ENCODE measurements at places on chromosomes 3 and 15.

- DNase-seq: no peak
Measured at GRCh38 chr3:38828681-38829080, 12.7 kb upstream of the SCN10A start.

- no peak for DNase-seq
Measured at GRCh38 chr3:127762077-127762786, 60.1 kb downstream of the MGLL start.

DNA sequence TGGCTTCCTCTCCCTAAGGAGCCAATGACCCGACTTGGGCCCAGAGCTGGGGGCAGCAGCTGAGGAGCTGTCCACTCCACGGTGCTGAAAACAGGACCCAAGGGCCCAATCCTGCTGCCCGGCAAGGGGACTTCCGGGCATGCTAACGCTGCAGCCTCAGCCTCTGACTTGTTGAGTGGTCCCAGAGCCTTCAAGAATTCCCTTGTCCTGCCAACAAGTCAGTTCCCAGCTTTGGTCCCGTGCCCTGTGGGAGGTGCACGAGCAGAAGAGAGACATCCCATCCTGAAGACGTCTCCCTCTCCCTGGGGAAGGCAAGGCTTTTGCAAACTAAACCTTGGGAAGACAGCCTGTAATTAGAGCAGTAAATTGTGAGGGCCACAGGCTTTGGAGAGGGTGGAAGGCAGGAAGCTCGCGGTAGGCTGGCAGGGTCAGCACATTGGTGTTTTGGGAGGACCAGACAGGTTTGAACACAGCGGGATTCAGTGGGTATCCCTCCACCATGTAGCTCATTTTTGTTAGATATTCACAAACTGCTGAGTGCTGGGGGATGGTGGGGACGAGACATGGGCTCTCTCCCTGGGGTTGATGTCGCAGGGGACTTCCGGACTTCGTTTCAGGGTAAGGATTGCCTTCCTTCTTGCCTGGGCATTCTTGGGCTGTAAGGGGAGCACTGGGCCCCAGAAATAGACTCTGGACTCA lies 29.8 kb upstream of the PRR23E start:
- DNase-seq: peak; percentile 82

DNA sequence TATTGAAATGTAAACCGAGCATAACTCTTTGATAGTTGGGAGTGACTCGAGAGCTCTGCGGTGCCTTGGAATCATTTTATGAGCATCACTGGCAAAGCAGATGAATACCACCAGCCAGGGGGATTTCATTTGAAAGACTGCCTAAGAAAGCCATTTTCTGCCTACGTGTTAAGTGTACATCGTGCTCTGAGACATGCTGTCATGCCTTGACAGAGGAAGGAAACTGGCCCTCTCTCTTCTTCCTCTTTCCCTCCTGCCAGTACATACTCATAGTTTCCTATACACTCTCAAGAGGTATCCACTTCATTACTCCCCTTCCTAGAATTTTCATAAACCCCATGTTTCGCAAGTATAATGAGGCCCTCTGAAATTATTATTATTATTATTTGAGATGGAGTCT lies 8.8 kb downstream of the BCL2A1 start:
- no peak for DNase-seq

DNA sequence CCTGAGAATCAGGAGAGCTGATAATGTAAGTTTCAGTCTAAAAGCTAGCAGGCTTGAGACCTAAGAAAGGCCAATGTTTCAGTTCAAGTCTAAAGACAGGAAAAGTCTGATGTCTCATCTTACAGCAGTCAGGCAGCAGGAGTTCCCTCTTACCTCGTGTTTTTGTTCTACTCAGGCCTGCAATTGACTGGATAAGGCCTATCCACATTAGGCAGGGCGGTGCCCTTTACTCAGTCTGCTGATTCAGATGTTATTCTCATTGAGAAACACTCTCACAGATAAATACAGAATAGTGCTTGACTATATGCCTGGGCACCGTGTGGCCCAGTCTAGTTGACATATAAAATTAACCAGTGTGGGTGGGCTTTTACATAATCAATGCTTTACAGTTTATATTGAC lies 122.4 kb downstream of the NR1D2 start:
- DNase-seq: no peak

DNA sequence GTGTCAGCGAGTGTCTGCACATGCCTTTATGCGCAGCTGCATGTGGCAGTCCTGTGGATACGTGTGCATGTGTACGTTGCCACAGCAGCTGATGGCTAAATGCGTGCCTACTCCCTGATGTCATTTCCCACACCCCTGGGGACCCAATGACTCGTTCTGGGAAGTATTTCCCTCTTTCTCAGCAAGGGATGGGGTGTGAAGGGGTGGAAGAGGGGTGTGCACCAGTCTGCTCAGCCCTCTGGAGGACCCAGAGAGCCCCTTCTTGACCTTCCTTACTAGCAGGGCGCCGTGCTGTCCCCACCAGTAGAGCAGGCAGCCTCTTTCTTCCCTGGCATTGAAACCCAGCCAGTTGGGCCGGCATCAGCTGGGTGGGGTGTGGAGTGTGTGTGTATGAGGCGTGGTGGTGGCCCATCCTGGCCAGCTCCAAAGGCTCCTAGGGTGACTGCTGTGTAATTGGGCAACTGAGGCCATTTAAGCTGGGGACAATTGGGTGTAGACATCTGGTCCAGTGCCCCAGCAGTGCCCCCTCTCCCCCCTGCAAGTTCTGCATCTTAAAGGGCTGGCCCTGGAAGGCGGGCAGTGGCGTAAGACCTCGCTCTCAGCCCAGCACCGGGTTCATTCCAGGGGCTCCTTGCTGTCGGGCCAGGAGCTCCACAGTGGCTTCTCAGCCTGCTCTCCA lies 19.2 kb downstream of the SNX33 start:
- DNase-seq: no peak

GRCh38 chr15:69388260-69388705 lies 25.9 kb upstream of the KIF23 start:
- DNase-seq: no peak

- no peak for DNase-seq
Measured at GRCh38 chr15:38058596-38059075, 124.2 kb downstream of the TMCO5A start.

DNA sequence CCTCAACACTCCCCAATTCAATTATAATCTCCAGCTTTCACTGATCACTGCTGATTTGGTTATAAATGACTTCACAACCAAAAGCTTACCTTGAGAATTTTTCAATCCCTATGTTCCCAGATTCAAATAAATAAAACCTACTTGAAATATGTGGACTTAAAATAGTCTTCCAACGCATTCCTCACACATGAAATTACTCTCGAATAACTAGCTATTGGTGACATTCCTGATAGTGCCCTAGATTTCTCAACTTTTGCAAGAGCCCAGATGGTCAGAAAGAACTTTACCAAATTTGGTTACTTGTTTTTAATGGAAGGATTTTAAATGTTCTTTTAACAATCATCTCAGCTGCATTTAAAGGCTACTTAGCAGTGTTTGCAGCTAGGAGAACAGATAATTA lies 605.5 kb downstream of the FHIT start:
- no peak for DNase-seq

- DNase-seq: no peak
Measured at GRCh38 chr3:126935756-126936509, 47.0 kb upstream of the PLXNA1 start.

DNA sequence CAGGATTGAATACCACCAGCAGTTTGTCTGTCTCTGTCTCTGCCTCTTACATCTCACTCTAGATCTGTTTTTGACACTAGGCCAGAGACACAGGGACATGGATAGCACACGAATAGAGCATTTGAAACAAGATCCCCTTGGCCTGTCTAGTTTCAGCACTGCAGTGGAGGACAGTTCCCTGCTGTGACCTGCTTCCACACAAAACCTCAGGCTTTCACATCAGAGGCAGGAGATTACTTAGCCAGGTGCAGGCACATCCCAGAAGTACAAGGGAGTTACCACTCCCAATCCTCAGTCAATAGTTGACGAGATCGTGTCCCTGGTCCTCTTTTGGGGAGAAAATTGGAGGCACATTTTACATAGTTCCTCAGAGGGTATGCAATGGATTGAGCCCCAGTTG lies 34.0 kb upstream of the CCK start:
- no peak for DNase-seq

DNA sequence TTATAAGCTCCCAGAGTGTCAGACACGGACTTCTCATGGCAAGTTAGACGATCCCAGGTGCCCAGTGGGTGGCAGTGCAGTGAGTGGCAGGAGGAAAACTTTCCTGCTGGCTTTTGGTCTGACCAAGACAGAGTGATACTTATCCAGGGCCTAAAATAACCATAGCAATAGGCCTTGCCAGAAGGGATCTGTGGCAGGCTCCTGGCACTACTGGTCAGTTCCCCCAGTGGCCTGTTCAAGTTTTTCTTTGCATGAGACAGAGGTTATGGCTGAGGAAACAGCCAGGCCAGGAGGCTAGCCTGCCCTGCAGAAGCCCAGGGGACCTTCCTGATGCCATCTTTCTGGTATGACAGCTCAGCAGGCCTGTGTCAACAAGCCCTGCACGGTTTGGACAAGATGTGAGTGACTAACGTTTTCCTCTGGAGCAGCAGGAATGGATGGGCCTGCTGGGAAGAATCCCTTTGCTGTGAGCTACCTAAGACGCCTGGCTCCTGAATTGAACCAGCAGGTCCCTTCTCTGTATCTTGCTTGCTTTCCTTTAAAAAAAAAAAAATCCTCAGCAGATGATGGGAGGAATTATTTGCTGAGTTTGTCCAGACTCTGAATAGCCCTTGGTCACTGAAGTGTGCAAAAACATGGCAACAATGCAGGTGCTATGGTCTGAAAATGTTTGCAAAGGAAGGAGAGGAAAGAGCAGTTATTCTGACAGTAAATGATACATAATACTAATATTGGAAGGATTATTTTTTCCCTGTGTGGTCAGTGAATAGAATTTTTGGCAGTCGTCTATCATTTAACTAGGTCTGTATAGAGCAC lies 18.0 kb downstream of the SCG5 start:
- DNase-seq: no peak

GRCh38 chr3:126941721-126942270 lies 41.1 kb upstream of the PLXNA1 start:
- no peak for DNase-seq

DNA sequence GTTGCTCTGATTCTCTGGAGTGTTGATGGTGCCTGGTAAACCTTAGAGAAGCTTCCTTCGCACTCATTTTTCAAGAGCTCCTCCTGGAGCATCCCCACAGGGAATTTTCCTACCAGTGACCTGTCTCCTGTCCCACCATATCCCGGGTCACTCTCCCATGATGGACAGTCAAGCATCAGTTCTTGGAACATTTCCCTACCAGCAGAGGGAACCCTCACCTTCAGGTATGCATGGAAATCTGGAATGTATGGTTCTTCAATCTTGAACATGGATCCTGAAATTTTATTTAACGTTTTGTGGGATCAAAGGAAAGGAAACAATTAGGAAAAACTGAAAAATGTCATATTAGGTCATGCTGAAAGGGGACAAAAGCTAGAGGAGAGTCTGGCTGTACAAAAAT lies 153.8 kb downstream of the SPATA16 start:
- peak; percentile 50 for DNase-seq

DNA sequence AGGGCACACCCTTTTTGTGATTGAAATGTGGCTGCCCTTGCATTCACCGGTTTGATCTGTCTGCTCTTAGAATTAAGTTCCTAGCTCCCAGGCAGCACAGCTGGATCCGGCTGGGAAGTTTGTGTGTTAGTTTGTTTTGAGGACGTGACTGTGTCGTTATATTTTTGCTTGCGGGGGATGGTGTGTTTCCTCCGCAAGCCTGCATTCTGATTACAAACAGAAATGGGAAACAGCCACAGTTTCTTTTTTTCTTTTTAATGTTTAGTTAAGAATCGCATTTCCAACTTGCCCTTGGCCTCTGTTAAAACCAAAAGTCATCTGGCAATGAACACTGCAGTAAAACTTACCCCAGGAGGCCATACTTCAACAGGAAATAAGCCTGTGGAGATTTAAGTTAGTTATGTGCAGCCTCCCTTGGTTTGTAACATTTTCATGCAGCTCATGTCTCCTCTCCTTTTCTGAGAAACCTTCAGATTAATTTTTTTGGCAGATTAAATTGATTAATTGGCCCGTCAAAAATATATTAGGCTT lies 888 bp downstream of the TMOD3 start:
- DNase-seq: no peak

GRCh38 chr15:71440489-71441110 lies 325.3 kb downstream of the THSD4 start:
- no peak for DNase-seq

DNA sequence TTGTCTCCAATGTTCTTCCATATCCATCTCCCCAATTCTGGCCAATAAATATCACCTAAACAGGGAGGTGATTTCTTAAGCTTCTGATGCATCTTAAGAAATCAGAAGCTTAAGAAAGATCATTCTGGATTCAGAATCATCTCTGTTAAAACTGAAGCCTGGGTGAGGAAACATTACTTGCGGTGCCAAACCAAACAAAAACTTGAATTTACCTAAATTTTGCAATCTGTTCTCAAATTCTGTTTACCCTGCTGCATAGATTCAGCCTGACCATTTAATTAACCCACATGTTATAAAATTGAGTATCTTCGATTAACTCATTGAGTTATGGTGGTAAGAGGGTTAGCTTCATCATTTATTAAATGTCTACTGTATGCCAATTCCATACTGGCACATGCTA lies 204.4 kb upstream of the ZNF385D start:
- DNase-seq: no peak

GRCh38 chr3:65583188-65583587 lies 455.5 kb downstream of the MAGI1 start:
- no peak for DNase-seq

DNA sequence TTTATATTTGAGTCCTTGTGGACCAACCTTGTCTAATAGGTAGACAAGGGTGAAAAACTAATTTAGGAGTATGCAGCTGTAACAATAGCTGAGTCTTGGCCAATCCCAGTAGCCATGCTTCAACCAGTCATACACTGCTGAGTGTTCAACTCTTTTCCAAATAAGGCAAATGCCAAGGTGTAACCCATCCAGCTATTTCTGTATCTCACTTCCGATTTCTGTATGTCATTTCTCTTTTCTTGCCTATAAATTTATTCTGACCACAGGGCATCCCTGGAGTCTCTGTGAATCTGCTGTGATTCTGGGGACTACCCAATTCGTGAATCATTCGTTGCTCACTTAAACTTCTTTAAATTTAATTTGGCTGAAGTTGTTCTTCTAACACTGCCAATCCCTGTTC lies 93.2 kb downstream of the MAGI1 start:
- DNase-seq: no peak

DNA sequence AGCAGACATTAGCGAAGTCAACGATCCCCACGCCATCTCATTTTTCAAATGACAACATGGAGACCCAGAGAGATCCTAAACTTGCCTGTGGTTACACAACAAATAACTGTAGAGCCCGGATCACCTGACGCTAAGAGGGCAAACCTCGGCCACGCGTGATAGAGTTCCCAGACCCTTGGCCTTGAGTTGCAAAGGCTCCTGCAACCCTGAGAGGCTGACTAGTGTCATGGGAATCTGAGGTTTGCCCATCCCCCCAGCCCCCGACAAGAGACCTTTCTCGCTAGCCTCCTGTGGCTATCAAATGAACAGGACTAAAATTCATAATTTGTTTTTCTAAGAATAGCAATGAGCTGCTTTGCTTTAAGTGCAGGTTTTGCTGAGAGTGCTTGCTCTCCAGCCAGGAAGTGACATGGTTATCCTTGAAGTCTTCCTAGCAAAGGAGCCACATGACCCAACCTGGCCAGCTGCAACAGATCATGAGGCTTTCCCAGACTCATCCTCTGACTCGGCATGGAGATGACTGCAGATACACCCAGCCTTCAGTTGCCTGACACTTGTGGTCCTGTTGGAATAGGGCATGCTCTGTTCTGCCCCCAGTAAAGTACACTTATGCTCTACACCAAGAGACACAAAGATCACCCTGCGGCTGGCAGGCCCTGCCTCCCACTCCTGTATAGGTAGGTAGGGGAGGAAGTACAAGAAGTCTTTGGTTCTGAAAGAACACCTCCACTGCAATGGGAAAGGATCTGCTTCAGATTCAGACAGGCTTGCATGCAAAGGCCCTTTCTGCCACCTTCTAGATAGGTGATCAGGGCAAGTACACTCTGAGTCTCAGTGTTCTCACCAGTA lies 36.0 kb downstream of the MCF2L2 start:
- no peak for DNase-seq

Measured in H1 (cell line).